Lower lobe of right lung (tissue), 2 donors: ENCODE measurements at places on chromosomes 6 and 20.

DNA sequence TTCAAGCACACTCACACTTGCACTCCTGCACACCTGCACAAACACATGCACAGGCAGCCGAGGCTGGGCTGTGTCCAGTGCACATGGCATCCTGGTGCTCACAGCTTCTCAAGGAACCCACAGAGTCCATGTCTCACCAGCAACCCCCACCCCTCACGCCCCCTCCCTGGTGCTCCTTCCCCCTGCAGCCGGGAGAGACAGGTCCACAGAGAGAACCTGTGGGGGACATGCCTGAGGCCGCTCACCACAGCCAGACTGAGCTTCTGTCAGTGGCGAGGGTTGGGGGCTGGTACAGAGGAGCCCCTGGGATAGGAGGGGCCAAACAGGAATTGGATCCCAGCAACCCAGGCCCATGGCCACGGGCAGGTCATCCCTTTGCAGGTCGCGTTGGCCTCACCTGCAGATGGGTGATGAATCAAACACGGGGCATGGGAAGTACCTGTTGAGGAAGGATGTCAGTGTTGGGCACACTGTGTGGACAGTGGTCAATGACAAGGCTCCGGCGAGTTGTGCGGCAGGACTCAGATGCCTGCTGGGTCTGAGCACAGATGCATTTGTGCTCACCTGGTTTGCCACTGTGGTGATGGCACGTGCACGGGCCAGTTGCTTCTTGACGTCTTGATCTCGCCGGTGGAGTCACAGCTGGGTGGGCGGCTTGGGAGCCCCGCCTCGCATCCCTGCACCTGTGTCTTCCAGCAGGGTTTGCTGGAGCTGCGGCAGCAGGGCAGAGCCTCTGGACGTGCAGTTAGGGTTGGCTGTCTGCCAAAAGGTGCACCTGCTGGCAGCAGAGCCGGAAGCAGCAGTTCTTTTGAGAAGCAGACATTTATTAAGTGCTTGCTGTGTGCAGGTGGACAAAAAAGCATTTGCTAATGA, 113.0 kb downstream of the ERMARD start:
- DNase-seq: no peak

- DNase-seq: no peak
Observed at GRCh38 chr6:24149296-24149695, 23.3 kb downstream of the NRSN1 start.

DNA sequence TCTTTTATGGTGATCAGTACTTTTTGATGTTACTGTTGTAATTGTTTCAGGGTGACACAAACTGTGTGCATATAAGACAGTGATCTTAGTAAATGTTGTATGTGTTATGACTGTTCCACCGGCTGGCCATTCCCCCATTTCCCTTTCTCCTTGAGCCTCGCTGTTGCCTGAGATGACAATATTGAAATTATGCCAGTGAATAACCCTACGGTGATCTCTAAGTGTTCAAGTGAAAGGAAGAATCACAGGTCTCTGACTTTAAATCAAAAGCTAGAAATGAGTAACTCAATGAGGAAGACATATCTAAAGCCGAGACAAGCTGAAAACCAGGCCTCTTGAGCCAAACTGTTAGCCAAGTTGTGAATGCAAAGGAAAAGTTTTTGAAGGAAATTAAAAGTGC, 32.3 kb downstream of the TULP4 start:
- DNase-seq: no peak

GRCh38 chr20:63094767-63095499, 88.2 kb upstream of the BHLHE23 start:
- DNase-seq: peak; percentile 23

DNA sequence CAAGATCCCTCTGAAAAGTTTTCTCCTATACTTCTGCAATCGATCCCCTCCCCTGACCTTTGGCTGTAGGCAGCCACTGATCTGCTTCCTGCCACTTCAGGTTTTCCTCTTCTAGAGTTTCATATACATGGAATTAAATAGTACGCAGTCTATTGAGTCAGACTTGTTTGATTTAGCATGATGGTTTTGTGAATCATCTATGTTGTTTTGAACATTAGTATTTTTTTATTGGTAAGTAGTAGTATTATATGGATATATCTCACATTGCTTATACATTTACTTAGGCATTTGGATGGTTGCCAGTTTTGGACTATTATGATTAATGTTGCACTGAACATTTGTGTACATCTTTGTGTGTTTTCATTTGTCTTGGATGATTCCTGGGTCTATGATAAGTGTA, 518.0 kb downstream of the CD109 start:
- DNase-seq: no peak

DNA sequence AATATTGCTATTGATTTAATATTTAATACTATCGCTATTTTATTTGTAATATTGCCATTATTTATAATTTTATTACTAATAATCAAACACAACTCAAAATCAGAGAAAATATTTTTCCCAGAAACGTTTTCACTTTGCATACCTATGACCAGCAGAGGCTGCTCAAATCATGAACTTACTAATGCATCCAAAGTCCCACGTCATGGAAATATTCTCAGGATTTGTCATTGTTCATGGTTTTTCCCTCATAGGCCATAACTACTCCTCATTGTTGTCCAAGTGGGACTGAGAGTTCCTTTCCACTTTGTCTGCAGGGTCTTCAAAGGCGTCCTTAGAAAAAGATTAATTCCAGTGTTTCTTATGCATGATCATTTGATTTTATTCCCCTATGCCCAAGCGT, 344.8 kb downstream of the THBS2 start:
- no peak for DNase-seq

DNA sequence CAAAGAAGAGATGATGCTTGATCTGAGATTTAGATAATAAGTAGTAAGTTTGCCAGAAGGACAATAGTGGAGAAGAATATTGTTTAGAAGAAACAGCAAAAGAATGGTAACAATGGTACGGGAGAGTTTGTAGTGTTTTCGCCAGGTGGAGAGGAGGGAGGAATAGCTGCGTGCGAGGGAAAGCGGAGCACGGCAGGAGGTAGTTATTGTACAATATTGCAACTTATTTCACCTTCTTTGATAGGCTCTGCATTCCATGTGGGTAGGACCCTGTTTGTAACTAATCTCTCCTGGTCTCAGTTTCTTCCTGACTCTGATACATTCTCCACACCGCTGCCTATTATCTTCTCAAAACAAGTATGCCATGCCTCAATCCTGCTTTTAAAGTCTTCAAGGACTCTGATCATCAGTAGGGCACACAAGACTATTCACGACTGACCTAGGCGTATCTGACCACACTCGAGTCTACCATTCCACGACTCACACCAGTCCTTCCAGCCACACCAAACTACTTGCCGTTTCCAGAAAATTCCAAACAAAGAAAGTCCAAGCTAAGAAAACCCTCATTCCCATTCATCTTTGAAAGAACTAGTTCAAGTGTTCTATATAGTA, 1.1 kb downstream of the PPIL4 start:
- no peak for DNase-seq

DNA sequence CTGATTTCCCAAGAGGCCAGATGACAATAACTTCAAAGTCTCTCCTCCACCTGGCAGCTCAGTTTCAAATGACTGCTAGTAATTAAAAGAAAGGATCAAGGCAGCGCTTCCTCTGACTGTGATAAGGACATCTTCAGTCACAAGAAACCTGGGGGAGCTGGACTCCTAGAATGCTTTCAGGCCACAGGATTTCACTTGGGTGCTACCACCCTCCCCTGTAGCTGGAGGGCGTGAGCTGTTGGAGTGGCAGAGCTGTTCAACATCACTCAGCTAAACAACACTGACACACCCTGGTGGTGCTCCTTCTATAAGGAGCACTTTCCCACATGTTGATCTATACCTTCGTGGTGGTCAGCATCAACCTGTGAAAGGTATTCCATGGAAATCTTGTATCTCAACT, 2.2 kb upstream of the CNR1 start:
- no peak for DNase-seq

- no peak for DNase-seq
Observed at GRCh38 chr6:111843347-111844147, 29.7 kb downstream of the FYN start.

DNA sequence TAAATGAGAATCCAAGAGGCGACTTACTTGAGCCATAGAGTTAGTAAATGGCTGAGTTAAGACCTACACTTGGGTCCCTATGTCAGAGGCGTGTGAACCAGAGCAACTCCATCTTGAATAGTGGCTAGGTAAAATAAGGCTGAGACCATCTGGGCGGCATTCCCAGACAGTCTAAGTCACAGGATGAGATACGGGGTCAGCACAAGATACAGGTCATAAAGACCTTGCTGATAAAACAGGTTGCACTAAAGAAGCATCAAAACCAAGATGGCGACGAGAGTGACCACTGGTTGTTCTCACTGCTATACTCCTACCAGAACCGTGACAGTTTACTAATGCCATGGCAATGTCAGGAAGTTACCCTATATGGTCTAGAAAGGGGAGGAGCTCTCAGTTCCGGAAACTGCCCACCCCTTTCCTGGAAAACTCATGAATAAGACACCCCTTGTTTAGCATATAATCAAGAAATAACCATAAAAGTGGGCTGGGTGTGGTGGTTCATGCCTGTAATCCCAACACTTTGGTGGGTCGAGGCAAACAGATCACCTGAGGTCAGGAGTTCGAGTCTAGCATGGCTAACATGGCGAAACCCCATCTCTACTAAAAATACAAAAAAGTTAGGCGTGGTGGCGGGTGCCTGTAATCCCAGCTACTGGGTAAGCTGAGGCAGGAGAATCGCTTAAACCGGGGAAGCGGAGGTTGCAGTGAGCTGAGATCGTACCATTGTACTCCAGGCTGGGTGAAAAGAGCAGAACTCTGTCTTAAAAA, 43.9 kb upstream of the EEF1A1 start:
- no peak for DNase-seq

DNA sequence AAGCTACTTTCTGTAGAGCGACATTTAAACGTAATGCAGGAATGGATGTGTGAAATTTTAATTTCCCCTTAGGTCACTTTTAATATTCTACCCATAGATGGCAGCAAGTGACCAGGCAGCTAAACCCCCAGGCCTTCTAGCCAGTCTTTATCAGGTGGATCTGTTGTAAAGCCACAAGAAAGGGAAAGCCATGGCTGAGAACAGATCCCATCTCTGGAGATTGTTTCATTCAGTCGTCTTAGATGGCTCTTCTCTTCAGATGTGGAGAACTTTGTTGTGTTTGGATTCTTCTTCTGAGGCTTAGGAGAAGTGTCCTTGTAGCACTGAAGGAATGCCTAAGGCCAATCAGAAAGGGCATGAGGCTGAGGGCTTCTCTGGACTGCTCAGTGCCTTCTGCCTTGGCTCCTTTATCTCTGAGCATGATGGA, 15.8 kb upstream of the RNF182 start:
- no peak for DNase-seq

DNA sequence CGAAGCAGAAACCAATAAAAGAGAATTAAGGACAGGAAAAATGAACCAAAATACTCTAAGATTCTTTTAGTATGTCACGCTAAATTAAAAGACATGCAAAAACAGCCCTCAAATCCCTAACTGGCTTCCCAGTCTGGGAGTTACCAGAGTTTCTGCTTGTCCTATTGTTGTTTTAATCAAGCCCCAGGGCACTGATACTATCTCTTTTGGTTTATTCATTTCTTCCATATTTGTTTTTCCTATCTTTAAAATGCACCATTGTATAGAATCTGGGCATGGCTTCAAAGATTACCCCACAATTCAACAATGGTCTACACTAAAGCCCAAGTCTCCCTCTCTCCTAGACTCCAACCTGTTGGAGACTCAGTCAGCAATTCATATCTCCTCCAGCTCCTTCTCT, 169.1 kb downstream of the MYLK4 start:
- DNase-seq: no peak

GRCh38 chr6:85923013-85923430, 280.3 kb upstream of the SYNCRIP start:
- DNase-seq: no peak
